Stimulated activated CD4-positive, alpha-beta T cell treated with anti-CD3 and anti-CD28 coated beads, Interleukin-1b, Interleukin-23, amount 100 ng/mL, for 48 hours (primary cell): ENCODE measurements at places on chromosomes 1 and 21.

DNA sequence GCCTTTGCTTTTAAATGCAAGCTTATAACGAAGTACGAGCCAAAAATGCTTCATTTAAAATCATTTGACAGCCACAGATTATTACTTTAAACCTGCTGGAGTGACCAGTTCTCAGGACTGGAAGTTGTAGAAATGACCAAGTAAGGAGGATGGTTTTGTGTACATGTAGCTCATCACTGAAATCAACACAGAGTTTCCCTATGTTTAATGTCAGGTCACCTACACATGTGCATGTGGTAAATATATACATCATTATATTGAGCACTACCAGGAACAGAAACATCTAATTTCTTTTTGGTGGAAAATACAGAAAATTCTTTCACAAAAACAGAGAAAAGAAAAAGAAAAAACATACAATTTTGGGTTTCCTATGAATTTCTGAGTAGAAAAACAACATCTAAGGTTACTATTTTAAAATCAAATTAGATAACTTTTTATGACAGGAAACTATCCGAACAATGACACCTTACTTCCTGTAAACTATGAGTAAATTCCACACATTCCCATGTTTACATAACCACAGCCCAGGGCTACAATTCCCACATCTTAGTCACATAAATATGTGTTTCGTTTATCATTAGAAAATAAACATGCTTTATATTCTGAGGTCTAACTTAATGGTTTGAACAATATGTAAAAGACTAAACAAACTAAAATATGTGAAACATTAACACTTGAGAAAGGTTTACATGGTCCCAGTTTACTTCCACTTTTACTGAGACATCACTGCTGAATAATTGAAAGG, 73.6 kb downstream of the ZNF281 start:
- DNase-seq = no peak

- no peak for DNase-seq
Observed at GRCh38 chr1:22207511-22208267, 64.8 kb upstream of the WNT4 start.

DNA sequence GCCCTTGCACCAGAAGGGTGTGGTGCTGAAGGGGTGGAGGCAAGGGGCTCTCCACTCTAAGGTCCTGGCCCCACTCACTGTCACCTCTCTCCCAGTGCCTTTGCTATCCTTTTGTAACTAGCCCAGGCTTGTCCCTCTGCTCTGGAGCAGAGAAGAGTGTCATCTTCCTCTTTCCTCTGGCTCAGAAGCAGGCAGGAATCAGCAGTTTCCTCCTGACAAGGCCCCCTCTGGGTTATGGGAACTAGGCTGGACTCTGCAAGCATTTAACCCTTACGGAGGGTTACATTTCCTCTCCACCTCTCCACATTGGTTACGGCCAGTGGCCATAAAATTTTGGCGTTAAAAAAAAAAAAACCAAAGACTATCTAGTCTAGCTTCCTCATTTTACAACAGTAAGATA, 30.4 kb downstream of the PLXNA2 start:
- no peak for DNase-seq

- no peak for DNase-seq
Observed at GRCh38 chr1:228337711-228338520, 68.7 kb downstream of the TRIM11 start.

DNA sequence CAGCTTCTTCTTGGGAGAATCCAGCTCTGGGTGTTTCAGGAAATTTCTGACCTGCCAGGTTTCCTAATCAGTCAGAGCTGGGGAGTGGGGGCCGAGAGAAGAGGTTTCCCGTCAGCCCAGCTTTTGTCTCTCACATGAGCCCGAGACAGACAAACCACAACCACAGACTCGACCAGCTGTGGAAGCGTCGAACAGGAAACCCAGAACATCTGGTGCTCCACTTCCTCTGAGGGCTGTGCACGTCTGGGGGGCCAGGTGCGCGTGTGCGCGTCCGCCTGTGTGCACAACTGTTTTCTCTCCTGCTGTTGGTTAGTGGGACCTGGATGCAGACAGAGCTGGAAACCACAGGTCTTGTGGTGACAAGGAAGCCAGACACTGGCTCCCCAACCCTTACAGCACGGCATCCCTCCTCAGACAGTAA, 113.0 kb upstream of the SLC25A33 start:
- DNase-seq = peak; percentile 73

GRCh38 chr21:44349847-44350772, 3.3 kb upstream of the TRPM2 start:
- DNase-seq = no peak

DNA sequence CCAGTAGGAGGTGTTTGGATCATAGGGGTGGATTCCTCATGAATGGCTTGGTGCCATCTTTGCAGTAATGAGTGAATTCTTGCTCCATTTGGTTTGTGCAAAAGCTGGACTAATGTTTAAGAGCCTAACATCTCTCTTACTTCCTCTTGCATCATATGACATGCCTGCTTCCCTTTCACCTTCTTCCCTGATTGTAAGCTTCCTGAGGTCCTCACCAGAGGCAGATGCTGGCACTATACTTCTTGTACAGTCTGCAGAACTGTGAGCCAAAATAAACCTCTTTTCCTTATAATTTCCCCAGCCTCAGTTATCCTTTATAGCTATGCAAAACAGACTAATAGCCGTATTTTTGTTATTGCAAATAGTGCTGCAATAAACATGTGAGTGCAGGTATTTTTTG, 8.1 kb downstream of the PRSS38 start:
- no peak for DNase-seq

DNA sequence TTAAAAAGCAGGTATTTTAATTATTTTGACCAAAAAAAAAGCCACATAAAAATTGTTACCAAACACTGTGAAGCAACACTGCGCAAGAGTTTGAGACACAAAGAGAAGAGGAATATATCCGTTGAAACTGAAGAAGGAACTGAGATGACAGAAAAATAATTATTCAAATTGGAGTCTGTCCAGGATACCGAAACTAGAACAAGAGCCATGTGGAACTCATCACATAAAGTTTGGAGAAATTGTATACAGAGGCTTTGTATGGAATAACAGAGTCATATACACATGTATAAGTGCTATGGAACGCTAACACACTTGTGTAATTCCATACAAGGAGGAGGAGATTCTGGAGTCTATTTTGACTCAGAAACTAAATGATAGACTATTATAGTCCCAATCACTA, 675.1 kb upstream of the ADGRL2 start:
- DNase-seq = no peak

DNA sequence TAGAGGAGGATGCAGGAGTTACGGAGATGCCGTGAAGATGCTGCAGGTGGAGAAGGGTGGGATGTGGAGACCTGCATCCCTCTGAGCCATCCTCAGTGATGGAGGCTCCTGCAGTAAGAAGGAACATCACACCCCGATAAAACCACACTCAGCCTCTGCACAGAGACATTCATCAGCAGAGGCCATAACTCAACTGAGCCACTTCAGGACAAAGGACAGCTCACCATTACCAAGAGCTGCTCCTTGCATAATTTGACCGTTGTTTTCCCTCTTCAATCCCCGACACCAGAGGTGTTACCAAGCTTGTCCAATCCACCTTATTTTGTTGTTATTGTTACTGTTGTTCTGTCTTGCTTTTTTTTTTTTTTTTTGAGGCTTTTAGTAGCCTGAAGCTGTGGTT, 543.9 kb downstream of the AJAP1 start:
- DNase-seq = no peak

DNA sequence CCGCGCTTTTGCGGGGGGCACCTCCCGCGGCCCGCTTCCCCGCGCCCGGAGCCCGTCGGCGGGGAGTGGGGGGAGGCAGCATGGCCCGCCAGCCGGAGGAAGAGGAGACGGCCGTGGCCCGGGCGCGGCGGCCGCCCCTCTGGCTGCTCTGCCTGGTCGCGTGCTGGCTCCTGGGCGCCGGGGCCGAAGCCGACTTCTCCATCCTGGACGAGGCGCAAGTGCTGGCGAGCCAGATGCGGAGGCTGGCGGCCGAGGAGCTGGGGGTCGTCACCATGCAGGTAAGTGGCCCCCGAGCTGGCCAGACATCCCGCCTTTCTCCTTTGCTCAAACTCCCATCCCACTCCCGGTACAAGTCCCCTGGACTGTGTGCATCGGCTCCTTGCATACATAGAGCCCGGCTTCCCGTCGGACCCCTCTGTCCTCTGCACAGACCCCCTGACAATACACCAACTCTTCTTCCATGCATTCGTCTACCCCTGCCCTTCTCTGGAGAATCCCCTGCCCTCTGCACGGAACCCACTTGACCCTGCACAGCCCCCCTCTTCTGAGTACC, 812 bp downstream of the CACHD1 start:
- no peak for DNase-seq

GRCh38 chr1:228830185-228830953, 95.1 kb downstream of the RHOU start:
- no peak for DNase-seq

DNA sequence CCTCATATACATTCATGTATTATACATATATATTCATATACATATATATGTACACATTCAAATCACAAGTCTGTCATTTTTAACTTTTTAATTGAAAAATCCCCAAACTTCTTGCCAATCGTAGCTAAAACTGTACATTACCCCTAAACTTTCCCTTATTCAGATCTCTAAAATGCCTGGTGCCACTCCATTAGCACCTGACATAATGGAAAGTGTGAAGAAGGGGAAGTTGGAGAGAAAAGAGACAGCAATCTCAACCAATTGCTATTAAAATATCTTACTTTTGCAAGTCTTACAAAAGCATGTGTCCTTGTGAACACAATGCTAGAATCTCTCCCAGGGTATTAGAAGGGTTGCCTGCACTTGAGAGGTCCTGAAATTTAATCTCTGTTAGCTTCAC, 22.7 kb upstream of the PRKACB start:
- no peak for DNase-seq

GRCh38 chr1:72557446-72558049, 275.2 kb upstream of the NEGR1 start:
- no peak for DNase-seq

GRCh38 chr1:104574620-104575019, 824.9 kb downstream of the AMY1C start:
- no peak for DNase-seq

GRCh38 chr1:5670590-5671350, 321.5 kb downstream of the NPHP4 start:
- DNase-seq = no peak

DNA sequence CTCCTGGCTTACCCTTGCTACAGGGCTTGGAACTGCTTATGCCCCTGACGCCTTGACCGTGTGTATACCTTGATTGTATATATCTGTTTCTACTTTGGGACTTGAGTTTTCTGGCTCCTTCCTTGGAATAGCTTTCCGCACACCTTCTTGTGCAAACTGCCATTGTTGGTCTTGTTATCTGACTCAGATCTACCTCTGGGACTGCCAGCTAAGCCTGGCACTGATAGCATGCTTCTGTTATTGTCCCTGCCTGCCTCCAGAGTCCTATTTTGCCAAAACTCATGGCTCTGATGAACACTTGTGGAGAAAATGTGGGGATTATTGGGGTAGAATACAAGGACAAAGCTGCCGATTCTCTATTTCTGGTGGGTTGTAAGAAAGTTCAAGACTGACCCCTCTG, 15.4 kb downstream of the FMOD start:
- no peak for DNase-seq

DNA sequence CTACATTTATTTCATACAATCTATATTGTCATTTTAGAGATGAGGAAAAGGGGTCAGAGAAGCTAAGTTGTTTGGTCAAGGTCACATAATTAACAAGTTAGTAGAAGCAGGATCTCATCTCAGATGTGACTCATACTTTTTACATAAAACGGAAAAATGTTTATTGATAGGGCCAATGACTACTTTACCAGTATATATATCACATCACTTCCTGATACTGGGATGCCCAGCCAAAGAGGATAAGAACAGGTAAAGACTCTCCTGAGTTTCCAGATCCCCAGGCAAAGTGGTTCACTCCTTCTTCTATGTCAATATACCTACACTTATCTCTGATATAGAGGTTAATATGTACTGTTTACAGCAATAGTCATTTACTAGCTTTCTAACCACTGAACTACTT, 21.0 kb downstream of the YIPF1 start:
- no peak for DNase-seq

- DNase-seq = no peak
Observed at GRCh38 chr1:23964235-23964668, 4.6 kb downstream of the PNRC2 start.

DNA sequence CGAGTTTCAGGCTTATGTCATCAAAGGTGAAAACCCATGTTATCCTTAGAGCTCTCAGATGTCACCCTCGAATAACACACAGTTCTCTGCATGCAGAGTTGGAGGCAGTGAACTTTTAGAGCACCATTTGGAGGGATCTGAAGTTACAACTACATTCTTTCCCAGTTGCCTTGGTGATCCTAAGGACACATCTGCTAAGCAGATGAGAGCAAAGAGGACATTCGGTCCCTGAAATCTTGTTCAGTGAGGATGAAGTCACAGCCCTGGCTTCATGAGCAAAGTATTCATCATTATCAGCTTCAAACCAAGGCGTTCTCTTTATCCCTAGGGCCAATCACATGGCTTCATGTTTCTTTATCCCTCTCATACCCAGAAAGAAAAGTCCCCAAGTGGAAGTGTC, 23.1 kb upstream of the MCOLN2 start:
- DNase-seq = no peak

DNA sequence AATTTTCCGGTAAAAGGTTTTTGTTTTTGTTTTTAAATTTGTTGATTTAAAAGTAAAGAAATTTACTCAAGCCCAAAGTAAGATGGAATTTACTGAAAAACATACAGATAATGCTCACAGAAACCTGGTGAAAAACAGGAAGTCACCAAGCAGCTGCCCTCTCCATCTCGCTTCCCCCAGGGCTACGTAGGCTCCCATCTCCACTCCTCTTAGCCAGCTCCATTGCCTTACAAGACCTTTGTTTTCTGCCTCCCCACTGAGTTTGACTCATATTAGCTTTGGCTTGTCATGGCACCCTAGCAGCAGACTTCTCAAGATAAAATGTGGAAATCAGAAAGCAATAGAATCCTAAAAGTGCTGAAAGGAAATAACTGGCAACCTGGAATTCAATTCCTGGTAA, 57.9 kb downstream of the PHTF1 start:
- no peak for DNase-seq

GRCh38 chr1:229554886-229555621, 3.5 kb downstream of the ABCB10 start:
- no peak for DNase-seq

- DNase-seq = no peak
Observed at GRCh38 chr1:18192182-18192581, 84.6 kb downstream of the IGSF21 start.

GRCh38 chr1:28503117-28503516, 2.7 kb upstream of the RCC1 start:
- DNase-seq = no peak

GRCh38 chr1:219461981-219462400, 150.9 kb downstream of the ZC3H11B start:
- no peak for DNase-seq

- no peak for DNase-seq
Observed at GRCh38 chr1:111593403-111594305, 25.9 kb upstream of the RAP1A start.

DNA sequence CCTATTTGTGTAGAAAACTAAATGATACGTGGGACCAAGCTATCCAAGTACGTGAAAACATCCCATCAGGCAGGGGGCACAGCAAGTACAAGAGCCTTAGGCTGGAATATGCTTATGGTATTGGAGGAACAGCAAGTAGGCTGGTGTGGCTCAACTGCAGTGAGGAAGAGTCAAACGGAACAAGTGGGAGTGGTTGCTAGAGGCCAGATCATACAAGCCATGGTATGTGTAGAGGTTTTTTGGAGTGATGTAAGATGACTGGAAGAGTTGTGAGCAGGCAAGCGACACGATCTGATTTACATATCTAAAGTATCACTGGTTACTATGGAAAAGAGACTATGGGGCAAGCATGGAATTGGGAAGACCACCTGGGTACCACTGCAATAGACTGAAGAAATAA, 27.8 kb downstream of the ELK4 start:
- no peak for DNase-seq

- DNase-seq = no peak
Observed at GRCh38 chr1:245179706-245180105, 24.9 kb downstream of the KIF26B start.
